Activated naive CD8-positive, alpha-beta T cell treated with anti-CD3 and anti-CD28 coated beads, Interleukin-2, amount 10 ng/mL, durations not matched to agents 7 days and 5 days (primary cell): ENCODE measurements at places on chromosomes 12 and 14. TPM values are rescaled to one million over a fixed set of nuclear protein-coding genes. Genes with fewer than 3 reads are reported as not detected.
A peak's percentile ranks its signal among the peaks of the same experiment; 100 is the strongest.

The TAS2R30 gene
- total RNA-seq = 3.3 TPM

The ADGRD1 gene
- not detected for total RNA-seq

The CCER1 gene
- total RNA-seq = not detected

The SERPINA9 gene
- total RNA-seq = not detected

The KCNC2 gene
- total RNA-seq = not detected

The PLCZ1 gene
- not detected for total RNA-seq

The CMA1 gene
- 0.51 TPM for total RNA-seq

The TOMM20L gene
- total RNA-seq = not detected

The ANKRD9 gene
- total RNA-seq = 9.4 TPM

The CABP1 gene
- 1.7 TPM for total RNA-seq

The GARIN6 gene
- total RNA-seq = not detected

- DNase-seq = no peak
These were observed 14.9 kb downstream of the ABCB9 start for GRCh38 chr12:122951406-122951805.

DNA sequence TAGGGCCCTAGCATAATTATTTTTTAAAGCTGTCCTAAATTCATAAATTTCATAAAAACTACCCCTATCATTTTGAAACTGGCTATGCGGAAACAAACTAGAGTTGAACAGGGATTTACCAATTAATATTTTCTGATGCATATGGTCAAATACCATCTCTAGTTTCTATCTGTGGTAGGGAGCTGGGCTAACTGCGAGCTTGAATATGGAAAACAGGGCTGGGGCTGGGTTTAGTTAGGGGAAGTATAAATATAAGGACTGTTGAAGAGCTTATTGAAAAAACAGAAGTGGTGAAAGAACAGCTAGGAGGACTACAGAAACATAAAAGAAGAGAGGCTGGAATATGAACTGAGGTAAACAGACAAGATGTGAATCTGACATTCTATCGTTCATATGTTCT lies 91.8 kb downstream of the SLC38A1 start:
- DNase-seq = no peak

- no peak for DNase-seq
These were observed 36.2 kb downstream of the TMEM120B start for GRCh38 chr12:121748571-121749265.

DNA sequence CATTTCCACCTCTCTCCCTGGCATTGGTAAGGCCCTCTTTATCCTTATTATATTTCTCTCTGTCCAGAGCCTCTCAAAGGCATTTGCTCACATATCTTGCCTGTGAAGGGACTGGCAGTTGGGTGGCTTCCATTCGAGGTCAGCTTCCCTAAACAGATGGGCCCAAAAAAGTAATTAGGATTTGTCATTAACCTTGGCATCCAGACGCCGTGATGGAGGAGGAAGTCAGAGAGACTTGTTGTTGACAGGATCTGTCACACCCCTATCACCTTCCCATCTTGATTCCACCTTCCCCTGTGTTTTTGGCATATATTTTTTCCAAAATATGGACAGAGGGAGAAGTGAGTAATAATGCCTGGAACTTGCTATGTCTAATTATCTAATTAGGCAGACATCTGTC lies 54.0 kb upstream of the OAS1 start:
- DNase-seq = no peak

DNA sequence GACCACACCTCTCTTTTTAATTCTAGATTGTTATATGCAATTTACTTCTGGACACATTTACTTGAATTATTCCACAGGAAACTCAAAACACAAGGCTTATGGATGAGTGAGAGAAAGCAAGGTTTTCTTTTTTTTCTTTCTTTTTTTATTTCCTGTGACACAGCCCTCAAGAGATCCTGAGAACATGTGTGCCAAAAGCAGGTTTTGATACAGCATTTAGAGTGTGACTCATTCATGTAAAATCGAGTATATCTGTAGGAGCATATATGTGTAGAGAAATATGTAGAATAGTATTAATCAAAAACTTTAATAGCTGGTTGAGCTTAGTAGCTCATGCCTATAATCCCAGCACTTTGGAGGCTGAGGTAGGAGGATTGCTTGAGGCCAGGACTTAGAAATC lies 4.4 kb upstream of the MAX start:
- no peak for DNase-seq

- no peak for DNase-seq
These were observed 23.4 kb downstream of the TSPAN8 start for GRCh38 chr12:71134405-71134804.

DNA sequence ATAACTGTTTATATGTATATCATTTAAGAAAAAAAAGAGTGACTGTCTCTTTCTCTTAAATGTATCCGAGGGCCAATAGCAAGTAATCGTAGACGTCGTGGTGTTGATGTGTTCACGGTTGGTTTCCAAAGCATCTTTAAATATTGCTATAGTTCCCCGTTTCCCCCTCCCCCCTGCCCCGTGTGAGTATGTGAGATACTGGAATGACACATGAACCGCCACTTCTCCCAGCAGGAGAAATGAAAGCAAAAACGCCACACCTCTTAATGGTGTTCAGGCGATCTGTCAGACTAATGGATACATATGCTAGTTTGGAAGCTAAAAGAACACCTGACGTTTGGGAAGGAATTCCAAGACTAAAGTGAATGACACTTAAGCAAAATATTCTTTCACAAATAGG lies 258.3 kb downstream of the FOXN3 start:
- DNase-seq = no peak

DNA sequence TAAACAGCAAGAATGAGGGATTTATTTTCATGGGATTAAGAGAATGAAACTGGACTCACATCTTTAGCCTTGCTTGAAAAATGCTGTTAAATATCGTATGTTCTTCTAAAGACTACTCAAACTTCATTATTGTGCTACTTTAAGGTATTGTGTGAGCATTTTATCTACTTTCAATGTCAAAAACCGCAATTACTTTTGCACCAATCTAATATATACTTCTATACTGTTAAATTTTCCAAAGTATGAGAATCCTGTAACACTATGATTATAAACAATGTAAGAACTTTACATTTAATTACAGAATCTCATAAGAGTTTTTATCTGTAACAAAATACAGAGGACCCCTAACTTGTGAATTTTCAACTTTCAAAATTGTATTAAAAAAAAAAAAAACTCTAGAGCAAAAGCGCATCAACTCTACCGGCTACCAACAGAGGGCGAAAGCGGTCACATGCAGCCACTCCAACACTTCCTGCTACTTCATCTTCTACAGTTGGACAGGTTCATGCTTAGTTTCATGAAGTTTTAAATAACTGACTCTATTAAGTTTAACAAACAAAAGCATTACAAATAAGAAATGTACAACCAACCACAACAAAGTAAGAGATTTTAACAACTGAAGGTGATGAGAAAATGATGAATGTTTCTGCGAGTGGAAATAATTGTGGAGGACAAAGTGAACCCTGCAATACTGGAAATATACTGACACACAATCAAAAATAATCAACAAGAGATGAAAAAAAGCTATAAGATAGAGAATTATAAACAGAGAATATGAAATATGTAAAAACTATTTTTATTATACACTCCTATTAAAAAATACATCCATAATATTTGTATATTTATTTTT lies 210.9 kb downstream of the MED13L start:
- peak; percentile 52 for DNase-seq

DNA sequence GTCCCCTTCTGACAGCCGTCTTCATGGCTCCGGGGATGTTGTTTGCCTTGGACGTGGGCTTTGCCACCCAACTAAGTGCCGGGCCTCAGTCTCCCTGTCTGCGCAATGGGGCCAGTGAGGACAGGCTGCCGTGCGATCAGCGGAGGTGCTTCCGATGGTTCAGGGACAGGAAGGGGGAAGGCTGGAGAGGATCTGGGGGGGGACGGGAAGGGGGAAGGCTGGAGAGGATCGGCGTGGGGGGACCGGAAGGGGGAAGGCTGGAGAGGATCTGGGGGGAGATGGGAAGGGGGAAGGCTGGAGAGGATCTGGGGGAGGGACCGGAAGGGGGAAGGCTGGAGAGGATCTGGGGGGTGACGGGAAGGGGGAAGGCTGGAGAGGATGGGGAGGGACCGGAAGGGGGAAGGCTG lies 3.4 kb downstream of the MMP17 start:
- DNase-seq = no peak

GRCh38 chr12:11500188-11500860 lies 105.0 kb upstream of the PRB2 start:
- peak; percentile 92 for DNase-seq

GRCh38 chr12:46944088-46944487 lies 118.3 kb upstream of the SLC38A4 start:
- DNase-seq = no peak

- no peak for DNase-seq
These were observed 65.2 kb downstream of the NINJ2 start for GRCh38 chr12:597926-598568.
